ENCODE measurements at places on chromosomes 4 and X.

DNA sequence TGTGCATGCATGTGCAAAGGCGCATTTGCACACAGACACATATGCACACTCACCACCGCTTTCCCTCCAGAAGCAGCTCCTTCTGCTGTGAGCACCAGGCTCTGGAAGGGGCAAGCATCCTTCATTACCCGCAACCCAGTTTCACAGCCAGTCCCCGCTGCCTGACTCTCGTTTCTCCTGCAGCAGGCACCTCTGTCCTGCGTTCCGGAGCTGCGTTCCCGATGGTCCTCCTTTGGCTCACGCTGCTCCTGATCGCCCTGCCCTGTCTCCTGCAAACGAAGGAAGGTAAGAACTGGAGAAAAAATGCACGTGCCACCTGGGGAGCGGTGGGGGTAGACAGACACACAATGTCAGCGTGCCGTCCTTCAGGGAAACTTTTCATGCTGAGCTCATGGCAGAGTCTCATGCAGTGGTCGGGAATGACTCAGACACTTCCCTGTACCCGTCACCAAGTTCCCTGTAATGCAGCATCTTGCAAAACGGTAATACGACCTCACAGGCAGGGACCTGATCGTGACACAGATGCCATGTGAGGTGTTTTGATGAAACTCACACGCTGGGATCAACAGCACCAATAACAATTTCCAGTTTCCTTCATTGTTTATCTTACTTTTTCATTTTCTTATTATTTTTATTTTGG lies 5.1 kb downstream of the IL3RA start:
- no peak for DNase-seq

DNA sequence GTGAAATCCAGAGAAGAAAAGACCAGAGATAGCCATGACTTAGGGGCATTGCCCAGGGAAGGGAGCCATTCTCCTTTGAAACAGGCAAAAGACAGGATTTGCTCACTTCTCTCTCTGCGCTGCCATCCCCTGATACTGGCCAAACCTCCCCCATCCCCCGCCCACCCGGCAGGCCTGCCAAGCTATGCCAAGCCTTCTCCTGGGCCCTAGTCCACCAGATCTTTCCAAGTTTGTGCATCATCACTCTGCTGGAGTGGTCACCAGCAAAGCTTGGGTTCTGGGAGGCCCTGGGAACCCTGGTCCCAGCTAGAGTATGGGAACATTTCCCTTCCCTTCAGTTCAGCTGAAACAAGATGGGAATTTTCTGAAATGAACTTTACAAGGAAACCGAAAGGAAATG lies 18.4 kb downstream of the EFNB1 start:
- no peak for DNase-seq

- no peak for DNase-seq
Measured at GRCh38 chr4:13367244-13367643, 116.9 kb downstream of the RAB28 start.

GRCh38 chr4:140096921-140097320 lies 57.1 kb downstream of the MAML3 start:
- no peak for DNase-seq

DNA sequence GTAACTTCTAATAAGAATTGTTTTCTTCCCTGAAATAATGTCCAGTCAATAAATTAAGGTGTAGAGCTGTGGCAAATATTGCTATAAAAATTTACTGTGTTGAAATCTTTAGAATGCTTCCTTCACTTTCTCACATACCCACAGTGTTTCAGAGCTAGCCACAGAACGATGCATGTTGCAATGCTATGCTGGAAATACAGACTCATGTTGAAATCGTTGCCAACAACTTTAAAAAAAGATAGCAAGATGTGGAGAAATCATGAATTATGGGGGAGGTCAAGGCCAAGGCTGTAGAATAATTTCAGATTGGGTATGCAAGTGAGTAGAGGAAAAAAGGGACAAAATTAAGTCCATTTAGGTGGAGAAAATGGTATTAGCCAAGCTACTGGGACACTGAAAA lies 204.8 kb downstream of the VEGFC start:
- no peak for DNase-seq

- no peak for DNase-seq
Measured at GRCh38 chr4:153089742-153090141, 114.5 kb upstream of the TRIM2 start.

GRCh38 chr4:15339737-15340136 lies 88.1 kb upstream of the C1QTNF7 start:
- no peak for DNase-seq

- DNase-seq = no peak
Measured at GRCh38 chr4:54625391-54625790, 32.4 kb upstream of the KIT start.

DNA sequence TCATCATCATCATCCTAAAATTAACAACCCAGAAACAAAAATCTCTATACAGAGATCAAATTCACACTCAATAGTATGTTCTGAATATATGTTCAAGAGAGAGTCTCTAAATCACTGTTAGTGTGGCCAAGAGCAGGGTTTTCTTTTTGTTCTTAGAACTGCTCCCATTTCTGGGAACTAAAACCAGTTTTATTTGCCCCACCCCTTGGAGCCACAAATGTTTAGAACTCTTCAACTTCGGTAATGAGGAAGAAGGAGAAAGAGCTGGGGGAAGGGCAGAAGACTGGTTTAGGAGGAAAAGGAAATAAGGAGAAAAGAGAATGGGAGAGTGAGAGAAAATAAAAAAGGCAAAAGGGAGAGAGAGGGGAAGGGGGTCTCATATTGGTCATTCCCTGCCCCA lies 32.3 kb downstream of the CYBB start:
- no peak for DNase-seq

DNA sequence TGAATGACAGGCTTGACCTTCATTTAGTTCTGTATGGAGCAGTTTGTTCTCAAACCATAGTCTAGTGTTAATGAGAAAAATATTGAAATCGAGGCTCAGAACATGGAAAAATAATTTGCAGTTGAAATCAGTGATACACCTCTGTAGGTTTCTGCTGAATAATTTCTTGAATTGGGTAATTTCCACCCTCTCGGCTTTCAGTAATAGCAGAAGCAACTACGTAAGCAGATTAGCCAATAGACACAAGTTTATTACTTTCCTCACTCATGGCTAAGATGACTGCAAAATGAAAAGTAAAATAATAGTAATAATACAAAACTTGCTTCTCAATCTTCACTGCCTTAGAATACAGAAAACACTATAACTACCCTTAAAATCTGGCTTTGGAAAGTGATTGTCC lies 46.0 kb downstream of the USP38 start:
- DNase-seq = no peak

- DNase-seq = no peak
Measured at GRCh38 chr4:10809905-10810304, 125.3 kb upstream of the CLNK start.

- no peak for DNase-seq
Measured at GRCh38 chr4:76659103-76659490, 224.1 kb downstream of the SHROOM3 start.

DNA sequence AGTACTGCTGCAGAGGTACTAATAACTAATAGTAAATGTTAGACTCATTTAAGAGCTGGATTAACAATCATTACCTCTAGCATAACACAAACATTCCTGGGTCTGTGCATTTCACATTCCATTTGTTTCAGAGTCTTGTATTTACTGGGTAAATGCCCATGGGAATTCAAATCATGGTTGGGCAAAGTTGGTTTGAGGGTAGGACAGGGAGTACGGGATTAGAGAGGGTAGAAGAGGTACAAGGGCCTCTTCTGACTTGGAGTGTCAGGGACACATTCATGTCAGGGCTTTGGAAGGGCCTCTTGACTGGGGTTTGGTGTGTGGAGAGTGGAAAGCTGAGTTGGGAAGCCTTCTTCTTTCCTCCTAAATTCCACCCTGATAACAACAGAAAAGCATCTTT lies 65.9 kb downstream of the WWC2 start:
- no peak for DNase-seq

- DNase-seq = no peak
Measured at GRCh38 chrX:148333989-148334388, 166.4 kb upstream of the AFF2 start.

DNA sequence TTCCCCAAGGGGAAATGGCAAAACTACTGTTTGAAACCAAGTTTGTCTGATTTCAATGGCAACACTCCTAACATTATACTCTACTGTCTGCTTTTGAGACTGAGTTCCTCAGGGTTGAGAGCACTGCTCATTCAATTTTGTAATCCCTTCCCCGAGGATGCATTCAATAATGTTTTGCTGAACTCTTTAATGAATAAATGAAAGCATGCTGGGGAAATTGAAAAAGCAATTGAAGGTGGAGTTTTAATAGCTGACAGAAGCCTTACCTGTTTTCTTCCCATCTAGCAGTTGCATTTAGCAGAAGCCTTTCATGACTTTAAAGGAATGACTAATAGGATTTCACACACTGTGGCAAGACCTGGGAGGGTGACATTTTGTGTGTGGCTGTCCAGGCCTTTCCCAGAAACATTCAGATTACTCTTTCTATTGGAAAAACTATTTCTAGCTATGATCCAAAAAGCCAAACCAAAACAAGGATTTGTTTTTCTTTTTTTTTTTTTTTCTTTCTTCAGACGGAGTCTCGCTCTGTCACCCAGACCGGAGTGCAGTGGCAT lies 45.1 kb downstream of the DTHD1 start:
- no peak for DNase-seq

- DNase-seq = no peak
Measured at GRCh38 chrX:109710181-109710580, 22.9 kb downstream of the ACSL4 start.

DNA sequence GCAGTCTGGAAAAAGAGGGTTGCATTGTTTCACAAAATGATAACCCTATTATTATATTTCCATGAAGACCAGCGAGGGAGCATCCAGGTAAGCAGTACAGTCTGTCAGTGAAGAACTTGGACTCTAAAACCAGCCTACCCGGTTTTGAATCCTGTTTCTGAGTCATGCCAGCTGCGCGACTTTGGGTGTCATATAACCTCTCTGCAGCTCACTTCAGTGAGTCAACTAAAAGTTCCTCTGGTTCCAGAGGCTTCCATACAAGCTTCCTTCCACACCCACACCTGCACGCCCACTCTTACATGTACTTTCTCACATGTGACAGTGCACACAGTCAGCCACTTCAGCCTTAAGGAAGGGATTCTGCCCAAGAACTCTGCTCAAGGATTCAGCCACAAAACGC lies 49.8 kb upstream of the PRPS2 start:
- DNase-seq = no peak

- no peak for DNase-seq
Measured at GRCh38 chrX:29318012-29318411, 730.8 kb downstream of the IL1RAPL1 start.

- DNase-seq = no peak
Measured at GRCh38 chr4:13547485-13548041, 3.3 kb upstream of the NKX3-2 start.

DNA sequence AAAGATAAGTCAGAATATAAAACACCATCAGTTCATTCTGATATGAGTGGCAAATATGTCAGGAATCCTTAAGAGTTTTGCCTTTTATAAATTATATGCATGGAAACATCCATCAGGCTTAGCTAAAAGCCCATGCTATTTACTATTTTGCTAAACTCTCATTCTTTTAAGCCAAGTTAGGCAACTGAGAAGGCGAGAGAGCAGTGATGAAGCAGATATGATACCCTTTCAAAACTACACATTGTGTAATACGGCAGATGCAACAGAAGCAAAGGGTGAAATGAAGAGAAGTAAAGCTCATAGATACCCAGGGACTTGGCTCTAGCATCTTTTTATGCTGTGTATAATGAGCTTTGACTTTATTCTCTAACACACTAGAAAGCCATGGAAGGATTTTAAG lies 95.8 kb downstream of the SLIT2 start:
- no peak for DNase-seq

- DNase-seq = no peak
Measured at GRCh38 chrX:10902001-10902400, 209.1 kb upstream of the HCCS start.

- no peak for DNase-seq
Measured at GRCh38 chrX:48532161-48532560, 7.4 kb upstream of the TBC1D25 start.

GRCh38 chr4:152850377-152850776 lies 70.6 kb downstream of the ARFIP1 start:
- DNase-seq = no peak

GRCh38 chrX:24761306-24761705 lies 67.6 kb downstream of the POLA1 start:
- no peak for DNase-seq

DNA sequence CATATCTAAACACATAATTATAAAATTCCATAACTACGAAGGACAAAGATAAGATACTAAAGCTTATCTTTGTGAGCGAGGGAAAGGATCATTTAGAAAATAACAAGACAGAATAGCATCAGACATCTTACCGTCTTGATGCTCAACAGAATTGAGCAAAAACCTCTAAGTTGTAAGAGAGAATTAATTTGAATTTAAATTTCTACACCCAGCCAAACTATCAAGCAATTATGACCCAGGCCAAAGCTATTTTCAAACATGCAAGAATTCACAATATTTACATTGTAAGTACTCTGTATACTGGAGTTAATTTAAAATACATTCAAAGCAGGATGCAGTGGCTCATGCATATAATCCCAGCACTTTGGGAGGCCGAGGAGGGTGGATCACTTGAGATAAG lies 16.5 kb downstream of the CLOCK start:
- DNase-seq = no peak

- DNase-seq = no peak
Measured at GRCh38 chr4:83353516-83353915, 18.9 kb upstream of the HPSE start.

GRCh38 chrX:7242613-7243012 lies 94.7 kb upstream of the PUDP start:
- DNase-seq = no peak

DNA sequence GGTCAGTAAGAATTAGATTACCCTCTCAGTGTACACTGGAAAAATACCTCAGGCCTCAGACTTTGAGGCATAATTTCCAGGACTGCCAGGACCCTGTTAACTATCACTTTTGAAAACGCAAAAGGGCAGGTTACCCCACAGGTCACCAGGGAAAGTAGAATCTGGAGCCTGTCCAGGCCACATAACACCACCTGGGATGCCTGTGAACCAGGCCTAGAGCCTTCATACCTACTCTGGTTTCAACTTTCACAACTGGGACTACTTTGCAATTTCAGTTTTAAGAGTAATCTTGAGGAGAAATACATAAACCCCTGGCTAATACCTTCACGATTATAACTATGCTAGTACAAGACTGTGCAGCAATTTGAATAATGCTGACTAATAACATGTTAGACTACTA lies 132.4 kb downstream of the HHIP start:
- no peak for DNase-seq

- no peak for DNase-seq
Measured at GRCh38 chrX:15946783-15947580, 92.4 kb upstream of the AP1S2 start.

GRCh38 chr4:95178938-95179337 lies 369.8 kb downstream of the UNC5C start:
- no peak for DNase-seq

DNA sequence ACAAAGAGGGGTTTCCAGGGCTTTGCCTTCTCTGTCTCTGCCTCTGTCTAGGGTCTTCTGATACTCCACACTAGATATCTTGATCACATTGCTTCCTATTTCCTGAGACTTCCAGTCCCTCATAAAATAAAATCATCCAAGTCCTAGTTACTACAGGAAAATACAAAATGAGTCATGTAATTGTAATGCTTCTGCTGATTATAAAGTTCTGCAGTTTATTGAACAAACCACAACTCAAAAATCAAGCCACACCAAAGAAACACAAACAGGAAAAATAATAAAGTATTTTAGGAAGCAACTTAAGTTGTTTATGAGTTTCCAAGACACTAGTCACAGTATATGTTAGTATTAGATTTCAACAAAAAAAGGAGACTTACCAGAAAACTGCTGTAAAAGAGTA lies 695.1 kb upstream of the GALNTL6 start:
- DNase-seq = no peak

GRCh38 chr4:37540486-37540885 lies 145.7 kb downstream of the RELL1 start:
- no peak for DNase-seq

Data from right atrium auricular region (tissue), 2 donors.